ENCODE measurements at places on chromosomes 13 and 19.

GRCh38 chr19:45569619-45570421, 14.8 kb downstream of the OPA3 start:
- DNase-seq: peak; percentile 43

- DNase-seq: no peak
Measured at GRCh38 chr13:25406377-25406776, 34.6 kb downstream of the ATP8A2 start.

DNA sequence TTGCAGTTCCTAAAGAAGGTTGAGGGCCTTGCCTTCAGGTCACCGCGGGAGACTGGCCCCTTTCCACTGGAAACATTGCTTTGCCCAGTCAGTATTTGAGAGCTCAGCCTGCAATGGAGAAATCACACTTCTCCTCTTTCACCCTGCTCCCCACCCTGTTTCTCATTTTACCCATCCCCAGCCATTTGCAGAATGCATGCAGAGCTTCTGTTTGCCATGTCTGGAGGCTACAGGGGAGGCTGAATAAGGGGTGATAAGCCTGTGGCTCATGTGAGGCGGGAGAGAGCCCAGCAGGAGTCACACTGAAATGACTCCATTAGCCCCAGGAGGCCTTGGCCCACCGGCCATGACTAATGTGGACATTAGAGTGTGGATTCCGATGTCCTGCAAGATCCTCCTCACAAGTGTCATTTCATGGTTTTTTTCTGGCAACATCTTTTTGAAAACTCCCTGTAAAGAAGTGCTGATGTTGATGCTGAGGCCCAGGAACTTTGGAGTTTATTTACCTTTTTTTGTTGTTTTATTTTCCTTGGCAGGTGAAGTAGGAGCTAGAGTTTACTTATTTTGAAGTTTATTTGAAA, 6.3 kb downstream of the SPINT2 start:
- no peak for DNase-seq

DNA sequence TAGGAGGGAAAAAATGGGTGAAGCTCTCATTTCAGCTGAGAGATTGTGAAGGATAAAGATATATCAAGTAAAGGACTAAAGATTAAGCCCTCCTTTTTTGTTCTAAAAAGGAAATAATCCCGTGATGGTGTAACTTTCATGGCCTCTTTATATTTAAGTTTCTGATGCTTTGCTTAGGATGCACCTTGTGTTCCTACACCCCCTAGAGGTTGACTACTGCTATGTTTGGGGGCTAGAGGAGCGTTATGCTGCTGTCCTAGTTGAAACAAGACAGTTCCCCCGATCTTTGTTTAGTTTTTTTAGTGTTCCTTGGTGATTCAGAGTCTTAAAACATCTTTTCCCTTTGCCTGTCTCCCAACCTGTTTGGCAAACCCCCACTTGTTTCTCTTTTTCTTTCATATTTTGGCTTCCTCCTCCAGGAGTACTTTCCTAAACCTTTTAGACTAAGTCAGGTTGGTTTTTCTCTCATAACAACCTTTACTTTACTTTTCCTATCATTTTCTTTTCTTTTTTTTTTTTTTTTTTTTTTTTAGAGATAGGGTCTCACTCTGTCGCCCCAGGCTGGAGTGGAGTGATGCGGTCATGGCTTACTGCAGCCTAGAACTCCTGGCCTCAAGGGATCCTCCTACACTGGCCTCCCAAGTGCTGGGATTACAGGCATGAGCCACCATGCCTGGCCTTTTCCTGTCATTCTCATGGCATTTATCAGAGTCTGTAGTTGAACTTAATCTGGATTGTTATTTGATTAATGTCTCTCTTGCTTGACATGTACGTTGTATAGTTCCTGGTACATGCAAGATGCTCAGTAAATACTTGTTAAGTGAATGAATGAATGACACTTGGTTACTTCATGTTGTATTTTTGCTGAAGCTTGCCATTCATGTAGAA, 2.8 kb downstream of the UBA2 start:
- DNase-seq: peak; percentile 62

GRCh38 chr19:15372470-15372869, 7.1 kb downstream of the AKAP8 start:
- DNase-seq: no peak

GRCh38 chr19:1609680-1610474, 4.6 kb upstream of the UQCR11 start:
- no peak for DNase-seq

DNA sequence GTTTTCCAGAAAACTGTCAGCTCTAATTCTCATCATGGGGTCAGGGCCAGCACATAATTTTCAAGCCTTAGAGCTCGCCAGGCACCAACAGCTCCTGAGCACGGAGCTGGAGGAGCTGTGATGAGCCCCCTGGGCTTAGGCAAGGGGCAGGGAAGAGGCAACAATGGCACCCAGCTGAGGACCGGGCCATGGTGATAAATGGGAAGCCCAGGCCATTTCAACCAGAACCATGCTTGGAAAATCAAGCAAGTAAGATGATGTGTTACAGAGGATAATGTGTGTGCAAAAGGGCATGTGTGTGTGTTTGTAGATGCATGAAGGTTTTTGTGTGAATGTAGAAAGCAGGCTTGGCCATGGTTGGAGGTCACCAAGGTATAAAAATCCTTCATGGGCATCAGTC, 66.8 kb upstream of the UBAC2 start:
- no peak for DNase-seq

GRCh38 chr19:53102756-53103233, 427 bp downstream of the ZNF160 start:
- peak; percentile 49 for DNase-seq

DNA sequence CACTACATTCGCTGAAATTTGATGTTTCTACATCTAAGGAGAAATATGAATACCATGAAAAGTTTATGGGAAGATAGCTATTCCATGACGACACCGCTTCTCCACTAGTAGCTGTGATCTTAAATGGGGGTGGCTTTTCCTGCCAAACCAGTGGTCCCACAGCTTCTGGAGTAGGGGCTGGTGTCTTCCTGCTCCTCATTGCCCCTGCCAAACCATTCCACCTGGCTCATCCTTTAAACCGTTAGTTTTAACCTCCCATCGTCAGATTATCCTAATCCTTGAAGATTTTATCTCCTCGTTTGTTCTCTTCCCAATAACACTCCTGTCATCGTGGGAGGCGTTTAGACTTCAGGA, 568 bp upstream of the ZNF230 start:
- DNase-seq: peak; percentile 24

DNA sequence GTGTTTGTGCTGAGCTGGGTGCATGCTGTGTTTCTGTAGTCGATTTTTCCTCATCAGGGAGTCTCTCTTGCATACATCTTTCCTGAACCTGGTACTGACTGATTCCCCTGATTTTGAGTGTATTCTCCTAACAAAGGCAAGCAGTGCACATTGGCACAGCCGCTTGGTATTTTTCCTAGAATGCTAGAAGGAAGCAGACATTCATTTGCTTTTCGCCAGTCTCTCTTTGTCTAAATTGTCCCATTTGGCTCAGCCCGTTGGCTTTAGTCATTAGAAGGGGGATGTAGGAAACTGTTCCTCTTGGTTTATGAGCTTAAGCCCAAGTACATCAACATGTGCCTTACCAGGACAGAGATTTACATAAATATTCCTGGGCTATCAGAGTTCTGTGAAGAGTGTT, 266.1 kb upstream of the TMTC4 start:
- no peak for DNase-seq

DNA sequence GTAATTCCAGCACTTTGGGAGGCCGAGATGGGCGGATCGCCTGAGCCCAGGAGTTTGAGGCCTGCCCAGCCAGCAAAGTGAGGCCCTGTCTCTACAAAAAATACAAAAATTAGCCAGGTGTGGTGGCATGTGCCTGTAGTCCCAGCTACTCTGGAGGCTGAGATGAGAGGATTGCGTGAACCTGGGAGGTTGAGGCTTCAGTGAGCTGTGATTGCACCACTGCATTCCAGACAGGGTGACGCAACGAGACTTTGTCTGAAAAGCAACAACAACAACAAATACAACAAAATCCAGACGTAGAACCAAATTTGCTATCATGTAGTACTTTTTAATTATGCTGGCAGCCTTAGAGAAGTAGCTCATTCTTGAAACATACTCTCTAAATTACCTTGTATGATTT, 277.1 kb downstream of the KLF5 start:
- DNase-seq: peak; percentile 49

DNA sequence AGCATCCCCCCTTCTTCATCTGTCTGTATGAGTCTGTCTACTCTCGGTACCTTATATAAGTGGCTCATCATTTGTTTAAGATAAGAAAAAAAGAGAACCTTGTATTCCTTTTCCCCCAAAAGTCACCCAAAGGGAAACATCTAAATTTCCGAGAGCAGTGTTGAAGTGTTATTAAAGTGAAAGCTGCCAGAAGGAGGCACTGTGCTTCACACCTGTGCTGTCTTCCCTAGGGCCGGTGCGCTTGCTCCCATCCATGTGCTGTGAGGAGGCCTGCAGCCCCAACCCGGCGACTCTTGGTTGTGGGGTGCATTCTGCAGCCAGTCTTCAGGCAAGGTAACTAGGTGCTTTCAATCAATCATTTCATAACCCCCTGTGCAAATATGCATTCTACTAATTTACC, 97.5 kb downstream of the TNFRSF19 start:
- DNase-seq: no peak

GRCh38 chr19:16327911-16328823, 3.5 kb downstream of the KLF2 start:
- peak; percentile 96 for DNase-seq

DNA sequence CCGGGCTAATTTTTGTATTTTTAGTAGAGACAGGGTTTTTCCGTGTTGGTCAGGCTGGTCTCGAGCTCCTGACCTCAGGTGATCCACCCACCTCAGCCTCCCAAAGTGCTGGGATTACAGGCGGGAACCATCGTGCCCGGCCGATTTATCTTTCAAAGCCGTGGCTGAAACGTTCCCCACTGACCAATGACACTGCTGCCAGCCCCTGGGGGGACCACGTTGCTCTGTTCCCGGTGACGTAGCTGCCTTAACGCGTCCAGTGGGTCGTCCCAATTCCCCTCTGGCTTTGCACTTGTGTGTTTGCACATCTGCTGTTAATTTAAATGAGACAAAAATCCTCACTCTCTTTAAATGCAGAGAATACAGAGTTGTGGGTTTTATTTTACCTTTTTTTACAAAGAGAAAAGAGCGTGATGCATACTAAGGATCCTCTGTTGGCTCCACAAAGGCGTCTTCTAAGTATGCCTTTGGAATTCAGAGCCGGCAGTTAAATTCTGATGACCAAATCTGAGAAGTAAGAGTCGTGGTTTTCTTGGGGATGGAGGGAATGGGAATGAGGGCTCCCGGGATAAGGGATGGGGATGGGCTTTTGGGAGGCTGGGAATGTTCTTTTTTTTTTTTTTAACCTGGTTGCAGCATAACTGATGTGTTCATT, 18.6 kb upstream of the LMTK3 start:
- DNase-seq: no peak

DNA sequence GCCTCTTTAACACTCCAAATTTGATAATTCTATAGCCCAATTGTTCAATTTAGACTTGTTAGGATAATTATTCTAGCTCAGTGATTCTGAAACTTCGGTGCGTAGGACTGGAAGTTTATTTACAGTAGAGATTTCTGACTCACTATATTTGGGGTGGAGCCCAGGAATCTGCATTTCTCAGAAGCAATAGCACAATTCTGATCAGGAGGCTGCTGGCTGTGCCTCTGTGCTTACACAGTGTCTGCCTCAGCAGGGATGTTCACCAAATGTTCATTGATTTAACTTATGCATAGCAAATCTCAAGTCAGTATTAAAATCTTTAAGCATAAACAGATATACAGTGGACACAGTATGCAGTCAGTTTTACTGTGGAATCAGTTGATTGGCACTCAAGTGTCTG, 45.8 kb downstream of the ATP8A2 start:
- DNase-seq: no peak

- no peak for DNase-seq
Measured at GRCh38 chr13:93045836-93046235, 180.8 kb upstream of the GPC6 start.

DNA sequence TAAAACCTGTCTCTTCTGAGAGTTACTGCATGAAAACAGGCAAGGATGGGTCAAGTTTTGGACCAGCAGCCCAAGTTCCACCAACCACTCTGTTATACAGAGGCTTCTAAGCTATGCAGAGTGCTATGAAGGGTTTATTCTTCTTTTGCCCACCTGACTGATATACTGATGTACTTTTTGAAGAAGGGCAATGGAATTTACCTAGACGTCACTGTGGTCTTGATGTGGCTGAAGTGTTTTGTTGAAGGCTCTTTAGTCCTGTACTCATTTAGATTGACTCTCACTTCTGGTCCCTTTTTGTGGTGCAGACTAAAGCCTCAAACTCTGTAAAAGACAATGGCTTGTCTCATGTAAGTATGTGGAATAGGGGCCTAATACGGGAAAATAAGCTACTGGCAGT, 92.0 kb downstream of the DGKH start:
- DNase-seq: no peak

- no peak for DNase-seq
Measured at GRCh38 chr19:41876847-41877832, at the start of gene CD79A. CD79A (plus strand) TSS chr19:41877279; CDS start chr19:41877305, 26 bp downstream.

DNA sequence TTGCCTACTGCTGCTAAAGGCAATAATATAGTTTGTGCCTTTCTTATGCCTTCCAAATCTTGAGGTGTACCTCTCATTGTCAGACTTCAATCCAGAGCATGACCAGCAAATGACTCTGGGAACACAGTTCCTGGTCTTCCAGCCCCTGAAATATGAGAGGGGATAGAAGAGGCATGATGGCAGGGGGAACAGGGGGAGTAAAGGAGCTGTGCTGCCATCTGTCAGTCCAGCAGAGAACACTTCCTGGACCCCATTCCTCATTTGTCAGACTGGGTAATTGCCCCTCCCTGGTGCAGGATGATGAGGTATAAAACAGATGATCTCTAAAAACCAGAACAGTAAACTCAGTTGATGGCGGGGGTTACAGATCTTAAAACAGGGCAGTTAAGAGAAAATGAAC, 618.7 kb downstream of the DIAPH3 start:
- DNase-seq: no peak

DNA sequence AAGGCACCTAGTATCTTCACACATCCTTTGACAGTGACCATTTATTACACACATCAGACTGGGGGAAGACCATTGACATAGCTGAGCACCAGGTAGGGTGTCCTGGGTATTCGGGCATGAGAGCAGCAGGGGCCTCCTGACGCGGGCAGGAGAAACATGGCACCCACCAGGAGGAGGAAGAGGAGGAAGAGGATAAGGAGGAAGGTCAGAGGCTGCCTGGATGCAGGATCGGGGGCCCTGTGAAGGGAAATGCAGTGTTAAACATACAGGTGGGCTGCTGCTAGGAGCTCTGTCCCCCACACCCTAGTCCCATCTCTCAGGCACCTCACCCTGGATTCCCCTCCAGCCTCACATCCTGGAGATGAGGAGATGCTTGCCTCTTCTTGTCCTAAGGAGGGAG, 5.3 kb downstream of the SYNE4 start:
- DNase-seq: no peak

DNA sequence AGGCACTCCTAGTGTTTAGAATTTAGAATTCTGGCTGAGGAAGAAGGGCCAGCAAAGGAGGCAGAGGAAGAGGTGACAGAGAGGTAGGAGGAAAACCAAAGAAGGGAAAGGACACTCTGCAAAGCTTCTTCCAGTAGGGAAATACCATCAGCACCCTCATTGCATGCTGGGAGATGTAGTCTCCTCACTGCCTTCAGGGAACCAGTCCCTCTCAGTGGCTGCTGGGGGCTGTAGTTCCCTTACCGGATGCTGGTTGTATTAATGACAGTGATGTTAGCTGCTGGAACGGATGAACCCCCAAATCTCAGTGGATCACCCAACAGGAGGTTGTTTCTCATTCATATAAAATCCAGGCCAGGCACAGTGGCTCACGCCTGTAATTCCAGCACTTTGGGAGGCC, 10.1 kb downstream of the GRIN2D start:
- DNase-seq: peak; percentile 79

Measured in iris pigment epithelial cell (primary cell).